ENCODE measurements at places on chromosomes 13 and 19.

- DNase-seq, result no peak
These were observed 342 bp upstream of the SIGLEC10 start for GRCh38 chr19:51417810-51418157.

- DNase-seq, result no peak
These were observed 458.1 kb upstream of the ARGLU1 start for GRCh38 chr13:107025991-107026390.

DNA sequence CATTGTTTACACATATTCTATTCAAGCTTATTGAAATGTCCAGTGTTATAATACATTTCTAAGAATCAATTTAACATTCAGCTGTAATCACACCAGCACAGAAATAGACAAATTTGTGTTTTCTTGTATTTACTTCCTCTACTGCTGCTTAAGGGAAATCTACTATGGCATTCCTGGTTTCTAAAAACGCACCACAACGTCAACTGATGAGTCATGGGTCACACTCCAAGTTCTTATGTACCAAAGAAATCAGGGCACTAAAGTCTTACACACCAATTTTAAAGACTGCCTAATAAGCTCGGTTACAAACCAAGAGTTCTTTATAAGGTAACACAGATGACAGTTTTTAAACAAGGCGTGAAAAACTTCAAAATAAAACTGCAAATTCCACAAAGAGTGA, 13.2 kb downstream of the LNX2 start:
- no peak for DNase-seq

GRCh38 chr19:58351558-58351878, 1.8 kb downstream of the A1BG start:
- no peak for DNase-seq

GRCh38 chr19:57803265-57803593, 11.5 kb downstream of the ZNF552 start:
- no peak for DNase-seq

DNA sequence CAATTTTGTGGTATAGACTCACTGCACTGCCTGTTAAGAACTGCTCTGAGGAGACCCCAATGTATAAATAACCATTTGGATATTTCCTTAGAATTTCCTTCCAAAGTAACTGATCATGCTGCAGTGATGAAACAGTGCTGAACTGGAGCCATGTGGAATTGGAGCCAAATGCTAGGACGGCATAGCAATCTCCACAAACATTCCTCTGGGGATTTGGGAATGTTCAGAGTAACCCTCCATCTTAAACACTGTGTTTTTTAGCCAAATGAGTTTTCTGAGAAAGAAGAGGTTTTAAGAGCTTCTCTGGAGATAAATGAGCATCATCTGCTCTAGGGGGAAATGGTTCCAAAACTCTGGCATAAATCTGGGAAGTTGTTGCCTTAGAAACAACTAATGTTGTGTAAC, 98.2 kb downstream of the OLFM4 start:
- DNase-seq, result no peak

DNA sequence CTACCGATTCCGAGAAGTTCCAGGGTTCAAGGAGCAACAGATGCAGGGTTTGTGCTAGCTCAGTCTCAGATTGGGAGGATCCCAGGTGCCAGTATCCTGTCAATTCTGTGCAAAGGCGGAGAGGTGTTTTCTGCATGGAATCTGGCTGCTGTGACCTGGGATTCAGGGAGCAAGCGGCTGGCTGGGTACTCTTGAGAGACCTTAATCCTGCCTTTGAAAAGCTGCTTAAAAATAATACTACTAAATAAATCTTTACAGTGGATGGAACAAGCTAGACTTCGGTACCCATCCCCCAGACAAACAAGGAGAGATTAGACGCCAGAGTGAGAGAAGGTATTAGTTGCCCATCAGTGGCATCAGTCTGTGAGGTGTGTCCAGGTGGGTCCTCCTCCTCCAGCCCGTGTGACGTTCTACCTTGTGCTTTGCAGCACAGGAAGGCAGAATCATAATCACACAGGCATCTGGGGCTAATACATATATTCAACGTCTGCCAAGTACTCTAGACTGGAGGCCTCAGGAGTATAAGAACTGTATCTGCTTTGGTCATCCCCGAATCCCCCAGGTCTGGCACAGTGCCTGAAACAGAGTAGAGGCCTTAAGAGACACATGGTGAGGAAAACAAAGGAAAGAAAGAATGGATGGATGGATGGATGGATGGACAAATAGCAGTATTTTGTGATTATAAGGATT, 230.6 kb downstream of the ZNF536 start:
- no peak for DNase-seq

- no peak for DNase-seq
These were observed 23.5 kb upstream of the DLEU7 start for GRCh38 chr13:50866817-50867636.

- no peak for DNase-seq
These were observed at the start of gene CEACAM21 for GRCh38 chr19:41575998-41576397. TSS of gene CEACAM21 (plus strand) at chr19:41576166. CDS start at chr19:41576275, 109 bp downstream.

DNA sequence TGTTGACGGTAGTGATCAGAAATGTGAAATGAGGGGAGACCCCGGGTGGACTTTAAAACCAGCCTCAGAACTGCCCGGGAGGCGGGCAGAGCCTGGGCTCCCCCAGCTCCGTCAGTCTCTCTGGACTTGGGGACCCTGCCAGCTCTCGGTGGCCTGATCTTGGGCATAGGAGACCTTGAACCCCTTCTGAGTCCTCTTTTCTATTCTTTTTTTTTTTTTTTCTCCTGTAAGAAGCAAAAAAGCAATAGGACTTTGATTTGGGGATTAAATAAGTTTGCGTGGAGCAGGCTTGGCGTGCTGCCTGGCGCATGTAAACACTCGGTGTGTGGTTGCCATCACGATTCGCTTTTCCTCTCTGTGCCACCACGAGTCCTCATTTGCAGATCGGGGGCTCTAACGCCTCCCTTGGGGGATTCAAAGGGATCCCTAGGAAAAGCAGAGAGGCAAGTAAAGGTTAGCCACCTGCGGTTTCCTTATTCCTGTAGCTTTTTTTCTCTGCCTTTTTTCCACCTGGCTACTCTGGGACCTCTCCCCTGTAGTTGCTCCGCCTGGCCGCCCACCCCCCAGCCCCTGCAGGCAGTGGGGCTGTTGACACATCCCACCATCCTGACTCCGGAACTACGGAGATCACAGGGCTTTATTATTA, 1.3 kb downstream of the SAFB start:
- no peak for DNase-seq

DNA sequence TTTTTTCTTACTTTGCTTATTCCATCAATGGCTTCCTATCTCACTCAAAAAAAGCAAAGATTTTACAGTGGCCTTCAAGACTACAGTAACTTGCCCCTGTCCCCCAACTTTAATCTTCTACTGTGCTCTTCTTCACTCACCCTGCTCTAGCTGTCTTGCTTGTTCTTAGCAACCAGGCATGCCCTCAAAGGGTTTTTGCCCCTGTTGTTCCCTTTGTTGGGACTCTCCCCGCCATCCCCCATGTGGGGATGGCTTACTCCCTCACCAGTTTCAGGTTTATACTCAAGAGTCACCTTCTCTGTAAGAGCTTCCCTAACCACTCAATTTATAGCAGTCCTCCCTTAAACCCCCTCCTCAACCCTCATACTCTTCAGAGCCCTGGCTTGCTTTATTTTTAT, 5.4 kb downstream of the MTMR6 start:
- no peak for DNase-seq

DNA sequence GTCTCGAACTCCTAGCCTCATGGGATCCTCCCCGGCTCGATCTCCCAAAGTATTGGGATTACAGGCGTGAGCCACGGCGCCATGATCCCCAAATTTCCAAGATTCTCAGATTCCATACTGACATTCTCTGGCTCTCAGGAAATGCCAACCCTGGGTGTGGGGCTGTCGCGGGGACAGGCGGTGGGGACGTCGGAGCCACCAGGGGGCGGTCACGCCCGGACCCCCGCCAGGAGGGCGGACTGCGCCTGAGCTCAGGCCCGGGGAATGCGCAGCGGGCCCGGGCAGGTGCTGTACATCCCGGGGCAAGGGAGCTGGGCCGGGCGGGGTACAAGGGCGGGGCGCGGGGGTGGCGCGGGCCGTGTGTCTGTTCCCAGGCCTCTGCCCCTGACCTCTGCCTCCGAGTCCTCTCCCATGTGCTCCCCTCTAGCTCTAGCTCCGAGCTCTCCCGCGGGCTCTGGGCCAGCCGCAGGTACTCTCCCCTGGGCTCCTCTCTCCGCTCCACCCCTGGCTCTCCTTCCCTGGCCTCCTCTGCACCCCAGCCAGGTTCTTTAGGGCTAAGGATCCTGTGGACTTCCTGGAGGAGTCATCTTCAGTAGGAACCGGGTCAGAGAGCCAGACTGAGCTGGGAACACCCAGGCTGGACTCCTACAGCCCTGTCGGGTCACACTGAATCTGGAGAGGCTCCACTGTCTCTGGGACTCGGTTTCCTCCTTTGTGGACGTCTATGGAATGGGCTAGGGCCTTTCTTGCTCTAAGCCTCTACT, 2.4 kb downstream of the PPP1R13L start:
- DNase-seq, result no peak
